ENCODE measurements at places on chromosomes 2 and 18. TPM values are rescaled to one million over a fixed set of nuclear protein-coding genes. Genes with fewer than 3 reads are reported as not detected.

ABCB11 gene
- not detected for total RNA-seq

GRCh38 chr2:210938228-210938627, 381.8 kb downstream of the CPS1 start:
- DNase-seq: no peak

GRCh38 chr2:219362524-219363164, 25.1 kb downstream of the DNPEP start:
- DNase-seq: no peak

DNA sequence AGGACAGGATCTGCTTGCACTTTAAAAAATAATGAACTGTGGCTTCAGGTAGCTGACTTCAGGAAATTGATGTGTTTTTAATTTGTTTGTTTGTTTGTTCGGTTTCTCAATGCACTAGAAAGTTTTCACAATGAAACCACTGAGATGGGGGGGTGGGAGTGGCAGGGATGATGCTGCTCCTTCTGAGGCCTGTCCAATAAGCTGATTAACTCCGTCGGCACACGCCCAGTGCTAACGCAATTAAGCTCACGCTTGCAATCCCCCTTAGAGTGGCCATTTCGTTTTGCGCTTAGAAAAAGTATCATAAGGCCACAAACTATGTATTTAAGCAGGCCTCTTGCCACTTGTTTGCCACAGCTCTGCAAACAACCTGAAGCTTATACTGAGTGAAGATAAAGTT, 12.5 kb upstream of the GPR39 start:
- DNase-seq: no peak

SERPINB4 gene
- not detected for total RNA-seq

FAM110C gene
- total RNA-seq: 0.43 TPM

- DNase-seq: no peak
Observed at GRCh38 chr2:224958462-224958857, 83.8 kb downstream of the DOCK10 start.

GRCh38 chr18:572091-572830, 7.9 kb upstream of the CETN1 start:
- no peak for DNase-seq

DNA sequence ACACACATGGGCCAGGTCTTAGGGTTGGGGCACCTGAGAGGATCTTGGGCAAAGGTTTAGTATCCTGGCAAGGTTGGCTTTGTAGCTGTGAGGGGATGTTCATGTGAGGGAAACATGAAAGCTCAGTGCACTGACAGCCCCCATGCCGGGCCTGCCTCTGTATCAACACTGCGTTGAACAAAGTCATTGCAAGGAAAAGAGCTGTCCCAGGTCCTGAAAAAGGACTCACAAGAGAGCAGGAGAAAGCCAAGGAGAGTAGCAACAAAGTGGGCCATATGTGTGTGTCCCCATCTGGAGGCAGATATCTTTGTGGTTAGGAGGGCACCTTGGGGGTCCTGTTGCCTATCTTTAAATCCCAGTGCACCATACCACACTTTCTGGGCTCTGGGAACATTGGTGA, 237.8 kb upstream of the THSD7B start:
- DNase-seq: no peak

DNA sequence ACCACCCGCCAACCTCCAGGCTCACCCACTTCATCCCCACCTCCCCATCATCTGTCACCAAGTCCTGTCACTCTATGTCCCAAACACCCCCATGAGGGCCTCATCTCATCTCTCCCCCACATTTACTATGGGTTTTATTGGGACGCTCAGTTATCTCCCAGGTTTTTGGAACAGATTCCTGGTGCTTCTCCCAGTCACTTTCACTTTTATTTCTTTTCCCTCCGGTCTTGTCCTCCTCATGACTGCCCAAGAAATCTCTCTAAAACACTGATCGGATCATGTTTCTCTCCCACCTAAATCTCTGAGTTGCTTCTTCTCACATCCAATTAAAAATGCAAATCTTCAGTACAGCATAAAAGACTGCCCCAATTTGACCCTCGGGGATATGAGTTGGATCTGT, 273.1 kb downstream of the PHLPP1 start:
- no peak for DNase-seq

EML6 gene
- not detected for total RNA-seq

DNA sequence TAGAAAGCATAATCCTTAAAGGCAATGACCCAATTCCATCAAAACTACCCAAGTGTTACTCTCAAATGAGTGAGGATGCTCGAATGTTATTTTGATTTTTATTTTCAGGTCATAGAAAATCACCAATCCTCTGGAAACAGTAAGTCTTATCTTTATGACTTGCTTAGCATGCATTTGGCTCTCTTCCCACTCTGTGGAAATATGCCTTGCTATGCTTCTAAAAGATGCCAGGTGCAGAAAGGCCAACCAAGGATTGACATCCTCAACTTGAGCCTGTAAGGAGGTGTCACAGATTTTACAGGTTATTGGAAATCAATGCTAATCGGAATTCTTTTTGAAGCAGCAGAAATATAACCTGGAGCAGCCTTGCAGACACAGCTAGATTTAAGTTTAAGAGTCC, 543.9 kb upstream of the LINC00305 start:
- no peak for DNase-seq

DNA sequence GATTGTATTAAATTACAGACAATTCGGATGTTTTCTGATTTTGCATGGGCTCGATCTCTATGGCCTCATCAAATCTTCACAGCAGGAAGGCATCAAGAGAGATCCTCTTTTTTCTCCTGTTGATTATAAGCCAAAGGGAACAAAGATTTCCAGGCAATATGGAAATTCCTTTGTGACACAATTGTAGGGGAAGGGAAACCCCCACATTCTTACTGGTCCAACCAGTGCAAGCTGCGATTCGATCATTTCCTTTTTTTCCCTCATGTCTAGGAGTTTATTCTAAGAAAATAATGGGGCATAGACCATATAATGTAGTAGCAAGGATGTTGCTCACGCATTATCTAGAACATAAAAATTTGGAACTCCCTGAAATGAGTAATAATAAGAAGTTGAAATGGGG, 87.7 kb downstream of the LYPD6 start:
- no peak for DNase-seq

DNA sequence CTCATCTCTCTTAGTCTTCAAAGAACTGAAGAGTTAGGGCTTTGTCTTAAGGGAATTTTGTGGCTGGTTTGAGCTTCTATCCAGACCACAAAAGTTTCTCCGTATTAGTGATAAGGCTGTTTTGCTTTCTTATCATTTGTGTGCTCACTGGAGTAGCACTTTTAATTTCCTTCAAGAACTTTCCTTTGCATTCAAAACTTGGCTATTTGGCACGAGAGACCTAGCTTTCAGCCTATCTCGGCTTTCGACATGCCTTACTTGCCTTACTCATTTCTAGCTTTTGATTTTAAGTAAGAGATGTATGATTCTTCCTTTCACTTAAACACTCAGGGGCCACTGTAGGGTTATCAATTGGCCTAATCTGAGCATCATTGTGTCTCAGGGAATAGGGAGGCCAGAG, 29.9 kb downstream of the HDHD2 start:
- no peak for DNase-seq

FSIP2 gene
- total RNA-seq: under 0.01 TPM

- no peak for DNase-seq
Observed at GRCh38 chr18:36692371-36692770, 136.4 kb downstream of the TPGS2 start.

DSG2 gene
- 10.5 TPM for total RNA-seq

GRCh38 chr2:109201465-109202327, 72.7 kb downstream of the SH3RF3 start:
- DNase-seq: no peak

- no peak for DNase-seq
Observed at GRCh38 chr2:134839649-134840048, 1.2 kb downstream of the ACMSD start.

- DNase-seq: no peak
Observed at GRCh38 chr2:140376686-140377085, 1596.5 kb upstream of the NXPH2 start.

LONRF2 gene
- total RNA-seq: 7.6 TPM

DNA sequence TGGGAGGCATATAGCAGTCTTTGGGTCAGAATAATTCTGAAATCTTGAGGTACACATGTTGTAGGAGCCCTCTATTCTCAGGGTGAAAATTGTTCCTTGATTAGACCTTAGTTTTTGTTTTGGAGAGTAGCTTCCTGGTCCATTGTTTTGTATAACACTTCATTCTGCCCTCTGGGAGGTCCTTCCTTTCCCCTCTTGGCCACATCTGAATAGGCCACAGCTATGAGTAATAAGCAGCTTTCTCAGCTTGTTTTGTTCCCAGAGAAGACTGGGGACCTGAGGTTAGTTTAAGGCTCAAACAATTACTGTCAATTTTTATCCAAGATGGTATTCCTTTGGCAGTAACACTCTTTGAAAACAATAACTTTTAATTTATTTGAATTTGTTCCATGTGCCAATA, 72.6 kb upstream of the NOL4 start:
- DNase-seq: no peak

C2orf80 gene
- not detected for total RNA-seq

DNA sequence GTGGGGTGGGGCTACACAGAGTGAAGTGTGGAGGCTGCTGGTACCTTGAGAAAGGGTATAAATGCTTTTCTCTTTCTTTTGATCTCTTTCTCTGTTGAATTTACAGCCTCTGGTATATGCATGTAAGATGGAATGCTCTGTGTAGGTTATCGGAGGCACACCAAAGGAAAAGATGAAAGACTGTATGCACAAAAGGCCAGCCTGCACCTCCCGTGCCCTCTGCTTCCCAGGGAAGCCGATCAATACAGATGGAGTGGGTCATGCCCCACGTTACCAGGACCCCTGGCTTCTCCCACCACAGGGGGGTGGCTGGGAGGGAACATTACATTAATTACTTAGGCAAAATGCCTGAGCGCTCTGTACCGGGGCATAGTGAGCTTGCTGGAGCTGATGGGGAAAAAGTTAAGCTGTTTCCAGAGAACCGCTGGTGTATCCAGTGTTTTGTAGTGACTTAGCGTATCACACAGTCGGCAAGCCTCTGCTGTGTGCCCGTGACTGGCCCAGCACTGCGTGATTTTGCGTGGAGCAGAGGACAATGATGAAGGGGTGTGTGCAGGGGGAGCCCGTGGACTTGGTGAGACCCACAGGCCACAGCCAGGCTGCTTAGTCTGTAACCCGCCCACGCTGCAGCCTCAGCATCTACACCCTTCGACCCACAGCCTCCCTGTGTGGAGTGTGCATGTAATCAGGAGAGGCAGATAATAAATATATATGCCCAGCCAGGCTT, 8.0 kb downstream of the ALLC start:
- DNase-seq: peak; percentile 45

DNA sequence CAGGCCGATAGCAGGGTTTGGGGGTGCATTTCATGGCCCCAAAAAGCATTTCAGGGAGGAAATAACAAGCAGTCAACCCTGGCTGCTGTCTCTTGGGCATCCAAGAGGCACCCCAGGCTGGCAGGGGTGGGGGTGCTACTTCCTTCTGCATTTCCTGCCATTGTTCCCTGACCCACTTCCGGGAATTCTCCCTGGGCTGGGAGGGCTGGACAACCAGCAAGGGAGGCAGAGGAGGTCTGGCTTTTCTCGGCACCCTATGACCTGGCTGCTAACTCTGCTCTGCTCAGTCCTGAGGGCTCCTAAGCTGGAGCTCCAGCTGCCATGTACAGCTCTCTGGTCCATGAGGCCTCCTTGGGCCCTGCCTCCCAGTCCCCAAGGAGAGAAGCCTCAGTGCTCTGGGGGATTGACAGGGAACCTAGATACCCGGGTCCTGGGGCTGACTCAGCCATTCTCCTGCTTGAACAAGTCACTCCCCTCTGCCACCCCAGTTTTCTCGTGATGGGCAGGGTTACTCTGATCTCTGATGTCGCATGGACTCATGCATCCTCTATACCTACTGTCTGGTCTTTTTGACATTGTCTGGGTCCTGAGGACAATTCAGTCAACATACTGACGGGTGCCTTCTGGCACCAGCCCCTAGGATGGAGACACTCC, 47.2 kb downstream of the DYSF start:
- no peak for DNase-seq

TDRD15 gene
- not detected for total RNA-seq

SP5 gene
- 2.8 TPM for total RNA-seq

ST6GAL2 gene
- total RNA-seq: 55.5 TPM

GRCh38 chr2:11667194-11667593, 2.8 kb downstream of the NTSR2 start:
- no peak for DNase-seq

ABCG8 gene
- total RNA-seq: not detected

NMS gene
- not detected for total RNA-seq

DNA sequence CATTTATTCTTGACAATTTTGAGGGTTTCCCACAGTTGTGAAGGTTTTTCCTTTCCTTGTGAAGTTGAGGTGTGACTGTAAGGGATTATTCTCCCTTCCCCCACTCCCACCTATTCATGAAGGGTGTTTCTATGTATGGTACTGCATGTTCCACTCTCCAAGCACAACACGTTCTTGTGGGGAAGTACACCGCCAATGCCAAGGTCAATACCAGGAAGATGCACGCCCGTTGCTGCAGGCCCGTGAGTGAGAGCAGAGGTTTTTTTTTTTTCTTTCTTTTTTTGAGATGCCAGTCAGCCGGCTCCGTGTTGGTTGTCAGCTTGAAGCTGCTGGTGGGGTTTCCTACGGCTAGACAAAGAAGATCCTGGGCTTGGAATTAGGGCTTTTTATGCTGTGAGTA, 38.6 kb upstream of the EPHA4 start:
- no peak for DNase-seq

MAPRE2 gene
- 22.4 TPM for total RNA-seq

CMPK2 gene
- total RNA-seq: 9.4 TPM

GRCh38 chr2:64141674-64142405, 2.4 kb downstream of the PELI1 start:
- DNase-seq: no peak

- DNase-seq: no peak
Observed at GRCh38 chr2:67824186-67824585, 238.6 kb downstream of the C1D start.

- peak; percentile 51 for DNase-seq
Observed at GRCh38 chr2:239459056-239459455, 58.2 kb upstream of the HDAC4 start.

CLEC4F gene
- total RNA-seq: not detected

DNA sequence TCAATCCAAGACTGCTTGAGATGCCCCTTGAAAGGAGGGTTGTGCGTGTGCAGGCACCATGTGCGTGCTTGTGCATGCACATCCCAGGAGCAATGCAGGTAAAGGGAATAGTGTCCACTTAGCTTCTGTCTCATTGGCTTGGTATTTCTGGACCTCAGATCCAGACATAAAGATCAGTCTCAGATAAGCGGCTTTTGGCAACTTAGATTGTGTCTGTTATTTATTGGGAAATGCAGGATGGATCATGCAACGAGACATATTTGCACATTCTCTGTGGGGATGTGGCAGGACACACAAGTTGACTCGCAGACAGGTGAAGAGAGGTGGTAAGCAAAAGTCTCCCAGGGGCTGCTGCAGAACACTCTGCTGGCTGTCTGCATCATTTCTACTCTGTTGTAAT, 67.9 kb downstream of the SETBP1 start:
- no peak for DNase-seq

- no peak for DNase-seq
Observed at GRCh38 chr2:102619414-102620319, at the start of gene SLC9A2. SLC9A2 (plus strand) TSS chr2:102619553; CDS start chr2:102619849, 296 bp downstream.

DNA sequence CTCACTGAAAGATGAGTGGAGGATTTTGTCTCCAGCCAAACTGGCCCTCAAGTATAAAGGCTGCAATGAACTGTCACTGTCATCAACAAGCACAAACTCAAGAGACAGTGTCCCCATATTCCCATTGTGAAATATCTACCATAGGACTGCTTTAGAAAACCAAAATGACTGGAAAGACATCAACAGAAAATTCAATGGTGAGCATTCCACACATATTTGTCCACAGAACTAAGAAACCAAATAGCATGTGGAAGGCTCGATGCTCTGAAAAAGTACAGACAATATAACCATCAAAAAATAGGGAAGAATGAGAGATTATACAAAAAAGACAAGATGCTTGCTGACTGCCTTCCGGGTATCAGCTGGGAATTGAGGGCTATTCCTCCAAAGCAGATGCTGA, 37.6 kb downstream of the TGFBRAP1 start:
- DNase-seq: no peak

Measured in ascending aorta (tissue), 2 donors.